ENCODE measurements at places on chromosomes 1 and 21.

- DNase-seq: no peak
These were observed 140.4 kb upstream of the ETV3 start for GRCh38 chr1:157278383-157279137.

- no peak for DNase-seq
These were observed 76.8 kb upstream of the TRABD2B start for GRCh38 chr1:48073798-48074530.

DNA sequence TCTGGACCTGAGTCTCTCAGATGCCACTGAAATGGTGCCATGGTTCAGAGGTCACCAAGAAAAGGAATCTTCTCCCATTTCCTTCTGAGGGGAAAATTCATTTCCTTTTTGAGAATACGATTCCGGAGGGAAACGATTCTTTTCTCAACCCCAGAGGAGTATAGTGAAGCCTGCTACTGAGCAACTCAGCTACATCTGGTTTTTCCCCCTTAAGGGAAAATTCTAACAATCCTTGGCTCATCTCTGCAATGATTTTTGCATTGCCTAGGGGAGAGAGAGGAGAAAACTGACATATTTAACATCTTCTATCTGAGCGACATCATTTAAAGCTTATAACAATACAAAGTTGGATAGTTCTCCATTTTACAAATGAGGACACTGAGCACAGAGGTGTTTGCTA is 22.4 kb upstream of the KANK4 start:
- no peak for DNase-seq

GRCh38 chr1:201505503-201505890 is 1.4 kb downstream of the CSRP1 start:
- DNase-seq: peak; percentile 53

GRCh38 chr1:65209005-65209885 is 61.2 kb downstream of the AK4 start:
- peak; percentile 62 for DNase-seq

- DNase-seq: no peak
These were observed 79.2 kb downstream of the PROX1 start for GRCh38 chr1:214066936-214067335.
